ENCODE measurements at places on chromosomes 2 and 18. TPM values are rescaled to one million over a fixed set of nuclear protein-coding genes. Genes with fewer than 3 reads are reported as not detected.

Gene NAT8
- not detected for total RNA-seq

GRCh38 chr2:106095478-106096298 lies 98.4 kb downstream of the UXS1 start:
- DNase-seq, result no peak

DNA sequence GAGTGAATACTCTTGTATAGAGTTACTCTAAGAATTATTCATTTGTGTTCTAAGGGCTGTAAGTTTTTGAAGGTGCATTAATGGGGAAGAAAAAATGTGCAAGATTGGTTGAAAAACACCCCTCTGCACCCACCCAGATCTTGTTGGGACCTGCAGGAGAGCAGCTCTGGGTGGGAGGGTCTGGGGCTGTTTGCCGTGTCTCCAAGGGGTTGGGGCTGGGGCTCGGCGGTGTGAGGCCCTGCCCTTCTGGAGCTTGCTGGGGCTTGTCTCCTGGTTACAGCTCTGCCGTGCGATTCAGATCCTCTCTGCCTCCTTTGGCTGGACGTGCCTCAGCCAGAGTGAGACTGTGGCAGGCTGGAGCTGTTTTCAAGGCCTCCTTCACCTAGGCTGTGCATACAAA lies 26.1 kb downstream of the IGFBP2 start:
- DNase-seq, result no peak

DNA sequence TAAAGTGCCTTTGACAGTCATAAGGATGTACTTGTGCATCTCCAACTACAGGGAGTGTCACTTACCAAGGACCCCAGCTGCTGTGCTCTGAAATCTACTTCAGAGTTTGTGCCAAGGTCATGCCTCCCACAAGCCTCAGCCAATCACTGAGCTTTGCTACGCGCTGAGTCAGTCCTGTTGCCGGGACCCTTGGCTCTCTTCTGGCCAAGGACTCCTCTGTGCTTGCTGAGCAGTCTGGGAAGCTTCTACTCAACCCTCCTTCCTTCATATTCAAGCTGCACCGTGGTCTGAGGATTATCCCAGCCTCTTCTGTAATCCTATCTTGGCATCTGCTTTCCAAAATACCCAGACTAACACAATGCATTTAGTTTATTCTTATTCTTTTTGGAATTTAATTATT lies 398.9 kb upstream of the FANCL start:
- DNase-seq, result no peak

All from endothelial cell (in vitro differentiated cells).